ENCODE measurements at places on chromosomes 2 and 18. TPM values are rescaled to one million over a fixed set of nuclear protein-coding genes. Genes with fewer than 3 reads are reported as not detected.

TRIM43 gene
- total RNA-seq: not detected

PTGR3 gene
- 12.1 TPM for total RNA-seq

GRCh38 chr2:238150686-238151085 is 8.1 kb upstream of the ERFE start:
- DNase-seq: no peak

GRCh38 chr2:65537651-65538385 is 105.4 kb upstream of the SPRED2 start:
- peak; percentile 37 for DNase-seq

- peak; percentile 86 for DNase-seq
Observed at GRCh38 chr2:121530212-121530705, 421 bp upstream of the RNU4ATAC start.

GRCh38 chr2:233402789-233403188 is 48.5 kb downstream of the DGKD start:
- DNase-seq: no peak

DNA sequence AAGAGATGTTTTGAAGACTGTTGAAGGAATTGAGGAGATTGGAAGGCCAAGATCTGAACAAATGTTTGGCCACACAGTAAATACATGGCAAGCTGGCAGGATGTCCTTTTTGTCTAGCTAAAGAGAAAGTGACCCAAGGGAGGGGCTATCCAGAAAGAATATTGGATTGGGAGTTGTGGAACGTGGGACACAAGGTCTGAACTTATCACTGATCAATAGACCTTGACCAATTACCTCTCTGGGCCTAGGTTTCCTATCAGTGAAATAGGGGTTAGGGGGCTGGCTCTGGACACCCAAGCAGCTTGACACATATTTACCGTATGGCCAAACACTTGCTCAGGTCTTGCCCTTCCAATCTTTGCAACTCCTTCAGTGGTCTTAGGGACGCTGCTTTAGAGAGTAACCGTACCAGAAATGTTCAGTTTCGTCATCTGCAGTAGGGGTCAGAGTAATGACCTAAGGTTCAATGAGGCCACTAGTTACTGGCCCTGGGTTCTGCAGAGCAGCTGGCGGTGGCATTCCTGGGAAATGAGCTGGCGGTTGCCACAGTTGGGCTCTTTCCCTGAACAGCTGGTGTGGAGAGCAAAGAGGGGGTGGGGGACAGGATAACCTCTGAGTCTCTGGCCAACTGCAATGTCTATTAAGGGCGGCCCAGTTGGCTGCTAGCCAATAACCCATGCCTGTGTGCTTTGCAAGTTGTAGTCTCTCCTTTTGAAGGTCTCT is 70.1 kb upstream of the STPG4 start:
- DNase-seq: peak; percentile 98

DNA sequence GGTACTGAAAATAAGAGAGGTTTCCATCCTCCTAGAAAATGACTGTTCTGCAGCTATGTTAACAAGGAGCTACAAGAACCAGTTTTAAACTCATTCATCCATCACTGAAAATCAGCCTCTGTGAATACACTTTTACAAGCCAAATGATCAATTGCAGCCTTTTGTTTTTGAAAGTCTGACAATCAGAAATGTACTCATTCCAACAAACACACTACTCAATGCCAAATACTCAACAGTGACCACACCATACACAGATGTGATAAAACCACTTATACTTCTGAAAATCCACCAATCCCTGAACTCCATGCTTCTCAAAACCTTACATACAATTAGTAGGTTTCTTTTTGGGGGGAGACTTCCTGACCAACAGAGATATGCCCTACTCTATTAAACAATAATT is 663.9 kb upstream of the CHAC2 start:
- DNase-seq: no peak

DNA sequence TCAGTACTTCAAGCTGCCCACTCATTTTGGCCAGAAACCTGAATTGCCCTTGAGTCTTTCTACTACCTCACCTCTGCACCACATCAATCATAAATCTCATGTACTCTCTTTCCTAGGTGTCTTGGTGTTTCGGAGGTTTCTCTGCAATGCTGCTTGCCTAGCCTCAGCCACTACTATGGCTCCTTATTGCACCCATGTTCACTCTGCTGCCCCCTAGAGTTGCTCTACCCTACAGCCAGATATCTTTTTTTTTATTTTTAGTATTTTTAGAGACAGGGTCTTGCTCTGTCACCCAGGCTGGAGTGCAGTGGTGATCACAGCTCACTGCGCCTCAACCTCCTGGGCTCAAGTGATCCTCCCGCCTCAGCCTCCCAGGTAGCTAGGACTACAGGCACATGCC is 413.0 kb downstream of the PTPRM start:
- DNase-seq: no peak

DNA sequence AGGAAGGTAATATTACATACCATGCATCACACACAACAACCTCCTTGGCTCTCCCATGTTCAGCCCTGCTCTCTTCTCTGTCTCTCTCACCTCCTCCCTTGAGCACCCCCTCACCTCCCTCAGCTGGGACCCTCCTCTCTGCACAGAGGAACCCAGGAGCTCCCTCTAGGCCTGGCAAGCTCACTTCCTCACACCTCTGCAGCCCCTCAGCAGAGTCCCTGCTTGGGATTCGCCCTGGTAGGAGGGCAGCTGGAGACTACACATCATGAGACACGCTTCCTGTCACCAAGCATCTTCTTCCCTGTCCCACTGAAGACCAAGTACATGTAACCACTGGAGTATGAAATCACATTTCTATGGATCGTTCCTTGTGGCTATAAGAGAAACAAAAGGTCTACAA is 51.0 kb downstream of the ADD2 start:
- DNase-seq: no peak

- no peak for DNase-seq
Observed at GRCh38 chr2:218125626-218126080, at the start of gene CXCR2. Gene CXCR2 (plus strand): TSS chr2:218126028. CDS start chr2:218134802, 8,774 bp downstream.

All from fibroblast of villous mesenchyme (primary cell).